ENCODE measurements at places on chromosomes 6 and 20. TPM values are rescaled to one million over a fixed set of nuclear protein-coding genes. Genes with fewer than 3 reads are reported as not detected.

DNA sequence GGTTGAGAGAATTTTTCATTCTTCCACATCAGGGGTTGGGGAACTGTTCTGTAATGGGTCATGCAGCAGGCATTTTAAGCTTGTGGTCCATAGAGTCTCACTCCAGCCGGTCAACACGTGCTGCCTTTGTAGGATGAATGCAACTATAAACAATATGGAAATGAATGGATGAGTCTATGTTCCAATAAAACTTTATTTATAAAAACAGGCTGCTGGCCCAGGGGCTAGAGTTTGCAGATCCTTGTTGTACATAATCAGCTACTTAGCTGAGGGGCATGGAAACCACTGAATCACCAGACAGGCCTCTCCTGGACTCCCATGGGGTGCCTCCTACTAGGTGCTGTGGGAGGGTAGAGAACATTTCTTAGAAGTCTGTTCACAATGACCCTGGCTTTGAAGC lies 243.4 kb downstream of the BMP7 start:
- no peak for ATAC-seq

- no peak for ATAC-seq
Observed at GRCh38 chr6:18444111-18444510, 57.0 kb downstream of the RNF144B start.

GRCh38 chr6:43515808-43516207 lies 918 bp downstream of the YIPF3 start:
- ATAC-seq, result no peak

DNA sequence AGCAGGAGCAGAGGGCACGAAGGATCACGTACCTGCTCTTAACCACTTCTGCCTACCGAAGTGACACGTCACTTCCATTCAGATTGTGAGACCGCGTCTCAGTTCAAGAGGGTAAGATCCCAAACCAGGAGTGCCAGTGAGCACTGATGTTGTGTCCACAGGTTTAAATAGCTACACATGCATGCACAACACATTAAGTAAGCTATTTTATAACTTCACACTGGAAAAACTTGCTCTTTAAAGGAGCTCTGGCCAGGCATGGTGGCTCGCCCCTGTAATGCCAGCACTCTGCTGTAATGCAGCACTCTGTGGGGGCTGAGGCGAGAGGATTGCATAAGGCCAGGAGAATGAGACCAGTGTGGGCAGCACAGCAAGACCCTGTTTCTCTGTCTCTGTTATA lies 21.1 kb downstream of the ABHD12 start:
- no peak for ATAC-seq

DNA sequence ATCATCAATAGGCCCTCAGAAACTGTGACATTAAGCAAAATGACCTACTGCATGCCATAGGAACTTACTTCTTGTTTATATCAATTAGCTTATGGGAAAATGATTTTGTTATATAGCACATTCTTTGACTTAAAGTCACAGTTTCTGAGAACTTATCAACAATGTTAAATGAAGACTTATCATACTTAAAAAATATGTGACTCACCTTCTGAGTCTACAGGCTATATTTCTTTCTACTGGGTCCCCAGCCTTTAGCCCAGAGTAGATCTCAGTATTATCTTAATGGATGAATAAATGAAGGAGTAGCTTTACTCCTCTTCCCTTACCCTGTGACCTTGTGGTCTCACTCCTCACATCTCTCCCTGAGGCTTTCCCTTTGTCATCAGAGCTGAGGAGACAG lies 180.2 kb downstream of the MAFB start:
- ATAC-seq, result no peak

DNA sequence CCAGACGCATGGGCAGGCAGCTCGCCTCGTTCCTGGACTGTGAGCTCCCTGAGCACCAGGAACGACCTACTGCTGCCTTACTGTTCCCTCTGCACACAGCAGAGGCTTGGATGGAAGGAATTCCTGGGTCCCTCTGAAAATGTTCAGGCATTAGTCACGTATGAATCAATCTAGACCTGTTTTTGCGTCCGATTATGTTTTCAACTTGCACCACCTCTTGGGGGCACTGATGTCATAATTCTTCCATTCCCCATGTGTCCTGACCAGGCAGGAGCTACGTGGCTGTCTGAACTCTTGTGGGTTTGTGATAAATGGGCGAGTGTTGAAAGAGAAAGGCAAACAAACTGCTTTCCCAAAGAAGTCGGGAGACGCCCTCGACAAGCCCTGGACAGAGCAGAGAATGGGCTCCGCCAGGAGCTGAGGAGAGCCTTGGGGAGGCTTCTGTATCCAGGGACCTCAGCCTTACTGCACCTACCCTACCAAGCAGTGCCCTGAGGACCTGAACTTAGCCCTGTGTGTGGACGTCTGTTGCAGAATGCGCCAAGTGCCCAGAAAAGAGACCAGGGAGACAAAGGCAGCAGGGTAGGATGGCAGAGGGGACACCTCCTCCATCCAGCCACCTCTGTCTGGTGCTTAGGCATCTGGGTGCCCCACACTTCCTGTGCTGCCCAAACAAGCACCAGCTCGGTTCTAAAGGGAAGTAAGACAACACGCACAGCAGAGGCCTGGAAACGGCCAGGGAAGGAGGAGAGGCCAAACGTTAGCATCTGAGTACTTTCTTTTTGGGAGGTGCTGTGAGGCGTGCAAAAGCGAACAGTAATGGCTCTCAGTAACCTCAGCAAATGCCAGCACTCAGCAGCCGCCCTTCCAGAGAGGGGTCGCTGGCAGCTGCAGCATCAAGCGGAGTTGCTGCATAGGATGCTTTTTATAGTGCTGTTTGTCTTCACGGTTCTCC lies 124.2 kb downstream of the LY86 start:
- peak; percentile 94 for ATAC-seq

DNA sequence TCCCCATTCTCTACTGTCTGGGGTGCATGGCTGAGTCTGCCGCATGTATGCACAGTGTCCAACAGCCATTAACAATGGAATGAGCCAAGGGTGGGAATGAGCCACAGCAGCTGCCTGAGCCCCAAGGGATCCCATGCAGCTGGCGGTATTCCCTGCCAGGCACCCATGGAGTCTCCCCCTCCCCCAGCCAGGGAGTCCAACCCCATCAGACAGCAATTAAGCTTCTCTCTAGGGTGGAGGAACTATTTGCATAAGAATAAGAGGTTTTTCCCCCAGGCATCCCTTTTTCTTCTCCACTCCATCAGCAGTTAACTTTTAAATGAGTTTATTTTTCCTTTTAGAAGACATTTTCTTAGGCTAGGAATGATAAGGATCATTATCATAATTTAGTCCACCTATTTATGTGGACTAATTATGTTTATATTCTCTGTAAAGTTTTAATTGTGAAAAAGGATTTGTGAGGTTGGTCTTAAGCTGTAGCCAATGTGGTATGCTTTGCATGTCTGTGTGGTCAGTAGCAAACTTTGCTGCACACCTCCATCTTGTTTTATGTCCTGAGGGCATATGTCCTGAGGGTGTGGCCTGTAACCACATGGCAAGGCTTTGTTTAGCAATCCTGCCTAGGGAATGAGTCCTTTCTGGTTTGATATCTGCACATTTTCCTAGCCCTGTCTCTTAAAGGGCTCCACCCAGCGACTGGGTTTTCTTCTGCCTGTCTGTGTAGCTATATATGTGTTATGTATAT lies 158.9 kb upstream of the OLIG3 start:
- no peak for ATAC-seq

DNA sequence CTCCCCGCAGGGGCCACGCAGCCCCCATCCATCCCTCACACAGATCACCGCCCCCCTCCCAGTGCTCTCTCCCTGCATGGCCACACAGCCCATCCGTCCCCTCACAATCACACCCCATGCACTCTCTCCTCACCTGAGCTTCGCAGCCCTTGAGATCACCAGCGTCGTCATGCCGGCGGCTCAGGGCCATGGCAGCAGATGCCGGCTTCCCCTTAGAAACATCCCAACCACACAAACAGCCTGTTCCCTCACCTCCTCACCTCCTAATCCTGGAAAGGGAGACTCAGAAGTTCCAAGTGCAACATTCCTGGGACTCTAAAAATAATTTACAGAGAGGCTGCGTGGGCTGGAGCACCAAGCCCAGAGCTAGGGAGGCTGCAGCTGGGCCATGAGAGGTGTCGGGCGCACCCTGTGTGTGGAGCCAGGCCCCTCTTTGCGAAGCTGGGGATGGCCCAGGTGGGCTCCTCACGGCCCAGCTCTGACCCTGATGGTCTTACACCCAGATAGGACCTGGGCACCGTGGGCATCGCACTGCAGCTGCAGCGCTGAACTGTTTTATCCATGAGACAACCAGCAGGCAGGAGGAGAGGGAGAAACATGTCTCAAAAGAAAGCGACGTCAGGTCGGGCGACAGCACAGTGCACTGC lies 125.3 kb downstream of the DLL1 start:
- ATAC-seq, result peak; percentile 59

GRCh38 chr6:99114769-99115406 lies 167.1 kb upstream of the FBXL4 start:
- no peak for ATAC-seq

DNA sequence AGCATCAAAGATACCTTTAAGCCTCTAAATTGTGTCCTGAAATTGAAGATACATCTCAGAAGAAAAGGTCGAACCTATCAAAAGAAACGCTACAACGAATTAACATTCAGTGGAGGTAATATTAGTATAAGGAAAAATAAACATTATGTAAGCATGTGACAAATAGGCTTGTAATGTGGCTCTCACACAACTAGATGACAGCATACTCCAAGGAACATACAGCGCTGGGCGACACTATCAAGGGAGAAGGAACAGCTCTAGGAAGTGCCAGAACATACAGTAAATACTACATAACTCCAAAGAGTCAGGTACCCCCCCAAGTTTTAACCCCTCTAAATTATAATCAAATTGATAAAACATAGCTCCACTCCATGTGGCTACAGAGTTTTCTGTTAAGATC lies 103.5 kb downstream of the LAMP5 start:
- ATAC-seq, result peak; percentile 58

- no peak for ATAC-seq
Observed at GRCh38 chr20:32496811-32497533, 88.2 kb downstream of the NOL4L start.

DNA sequence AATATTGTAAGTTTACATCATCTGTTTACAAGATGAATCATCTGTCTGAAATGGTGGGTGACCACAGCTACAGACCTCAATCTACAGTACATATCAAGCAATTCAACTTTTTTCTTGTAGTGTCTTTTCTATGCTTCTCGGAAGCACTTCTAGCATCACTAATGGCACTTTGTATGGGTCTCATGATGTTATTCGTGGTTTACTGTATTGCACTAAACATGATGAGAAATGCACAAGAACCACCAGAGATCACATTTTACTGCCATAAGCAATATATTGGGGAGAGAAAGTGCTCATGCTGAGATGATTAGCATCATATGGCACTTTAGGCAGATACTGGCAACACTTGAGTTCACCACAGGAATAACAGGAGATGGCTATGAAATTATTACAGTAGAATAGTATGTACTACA lies 15.4 kb upstream of the BTBD3 start:
- no peak for ATAC-seq

DNA sequence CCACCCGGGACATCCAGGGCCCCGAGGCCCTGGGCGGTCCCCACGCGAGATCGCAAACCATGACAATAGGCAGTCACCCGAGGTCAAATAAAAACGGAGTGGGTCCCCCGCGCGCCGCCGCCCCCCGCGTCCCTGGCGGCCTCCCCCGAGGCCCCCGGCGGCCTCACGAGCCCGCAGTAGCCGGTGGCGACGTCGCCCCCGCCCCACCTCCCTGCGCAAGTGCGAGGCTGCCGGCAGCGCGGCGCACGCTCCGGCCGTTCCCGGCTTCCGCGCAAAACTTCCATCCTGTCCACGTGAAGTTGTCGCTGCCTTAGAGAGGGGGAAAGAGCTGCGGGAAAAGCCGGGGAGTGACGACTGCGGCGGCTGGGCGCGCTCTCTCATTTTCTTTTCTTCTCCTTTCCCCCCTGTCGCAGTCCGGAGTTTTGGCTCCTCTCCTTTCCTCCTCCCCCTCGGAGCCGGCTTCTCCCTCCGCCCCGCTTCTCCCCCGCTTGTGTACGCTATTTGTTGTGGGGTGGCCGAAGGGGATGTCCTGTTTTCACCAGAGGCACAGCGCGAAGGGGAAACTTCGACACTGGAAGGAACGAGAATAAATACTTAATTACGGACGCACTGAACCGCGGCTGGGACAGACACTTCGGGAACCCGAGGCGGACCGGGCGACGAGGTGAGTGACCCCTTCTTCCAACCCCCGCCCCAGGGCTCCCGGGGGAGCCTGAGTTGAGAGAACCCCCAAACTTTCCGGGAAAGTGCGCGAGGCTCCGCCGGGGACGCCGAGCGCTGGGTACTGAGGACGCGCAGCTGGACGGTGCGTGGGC lies at the start of gene EYA4:
TSS of gene EYA4 (plus strand) at position 272 of the 815 bp plus-strand sequence. CDS start 33,424 bp downstream, outside the sequence.
- ATAC-seq, result peak; percentile 80

GRCh38 chr20:4853757-4854560 lies 132.2 kb downstream of the PRND start:
- no peak for ATAC-seq

GRCh38 chr6:38004908-38005307 lies 185.4 kb downstream of the ZFAND3 start:
- no peak for ATAC-seq

DNA sequence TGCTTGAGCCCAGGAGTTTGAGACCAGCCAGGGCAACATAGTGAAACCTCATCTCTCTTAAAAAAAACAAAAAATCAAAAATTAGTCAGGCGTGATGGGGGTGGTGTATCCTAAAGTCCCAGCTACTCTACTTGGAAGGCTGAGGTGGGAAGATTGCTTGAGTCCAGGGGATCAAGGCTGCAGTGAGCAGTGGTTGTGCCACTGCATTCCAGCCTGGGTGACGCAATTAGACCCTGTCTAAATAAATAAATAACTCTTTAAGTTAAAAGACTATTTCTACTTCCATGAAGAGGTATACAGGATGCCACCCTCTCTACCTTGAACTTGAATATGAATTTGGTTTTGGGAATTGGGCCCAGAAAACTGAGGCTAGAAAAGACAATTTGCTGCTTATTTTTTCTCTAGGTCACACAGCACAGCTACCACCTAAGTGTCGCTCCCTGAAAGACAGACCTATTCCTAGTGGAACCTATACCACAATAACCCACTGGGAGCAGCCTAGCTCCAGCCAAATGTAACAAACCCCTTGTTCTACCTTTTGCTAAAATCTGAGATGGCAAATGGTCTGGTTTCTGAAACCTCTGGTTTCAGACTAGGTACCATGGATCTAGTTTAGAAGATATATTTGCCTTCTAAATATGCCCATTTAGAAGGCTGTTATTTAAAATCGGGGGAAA lies 35.2 kb downstream of the HMGCLL1 start:
- no peak for ATAC-seq

- no peak for ATAC-seq
Observed at GRCh38 chr20:26167499-26167898, 470.8 kb upstream of the ZNF337 start.

SYCP2L gene
- total RNA-seq, result 3.5 TPM

ATP6V1G2 gene
- total RNA-seq, result 106 TPM

MANEA gene
- 21.4 TPM for total RNA-seq

ULBP2 gene
- 0.91 TPM for total RNA-seq

RPP40 gene
- total RNA-seq, result 8.3 TPM

Data from motor neuron (in vitro differentiated cells).